ENCODE measurements at places on chromosomes 2 and 18.

- no peak for DNase-seq
Observed at GRCh38 chr2:109129356-109129920, 433 bp downstream of the SH3RF3 start.

GRCh38 chr2:69143748-69144360 lies 130.9 kb downstream of the ANTXR1 start:
- DNase-seq: no peak

DNA sequence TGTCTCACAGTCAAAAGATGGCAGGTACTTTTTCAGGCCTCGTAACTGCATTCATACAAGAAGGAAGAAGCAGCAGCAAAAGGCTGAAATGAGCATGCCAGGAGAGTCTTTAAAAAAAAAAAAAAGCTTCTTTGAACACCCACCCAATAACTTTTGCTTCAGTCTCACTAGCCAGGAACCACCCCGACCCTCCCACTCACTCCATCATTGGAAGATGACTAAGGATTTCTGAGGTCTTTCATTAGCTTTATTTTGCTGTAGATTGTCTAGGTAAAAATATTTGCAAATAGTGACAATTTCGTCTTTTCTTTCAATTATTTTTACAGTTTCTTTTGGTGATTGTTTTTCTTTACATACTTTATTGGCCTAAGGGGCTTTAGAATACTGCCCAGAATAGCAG lies 37.9 kb downstream of the RBBP8 start:
- no peak for DNase-seq

- DNase-seq: no peak
Observed at GRCh38 chr2:75518638-75519465, 41.9 kb downstream of the EVA1A start.

GRCh38 chr2:122739732-122740593 lies 984.5 kb downstream of the TSN start:
- DNase-seq: no peak

Measured in stimulated activated CD4-positive, alpha-beta T cell treated with anti-CD3 and anti-CD28 coated beads, Interleukin-1b, Interleukin-23, amount 100 ng/mL, for 1 hour (primary cell).